ENCODE measurements at places on chromosomes 11 and 22.

- no peak for DNase-seq
These were observed 191.7 kb downstream of the TBC1D22A start for GRCh38 chr22:46953968-46954765.

DNA sequence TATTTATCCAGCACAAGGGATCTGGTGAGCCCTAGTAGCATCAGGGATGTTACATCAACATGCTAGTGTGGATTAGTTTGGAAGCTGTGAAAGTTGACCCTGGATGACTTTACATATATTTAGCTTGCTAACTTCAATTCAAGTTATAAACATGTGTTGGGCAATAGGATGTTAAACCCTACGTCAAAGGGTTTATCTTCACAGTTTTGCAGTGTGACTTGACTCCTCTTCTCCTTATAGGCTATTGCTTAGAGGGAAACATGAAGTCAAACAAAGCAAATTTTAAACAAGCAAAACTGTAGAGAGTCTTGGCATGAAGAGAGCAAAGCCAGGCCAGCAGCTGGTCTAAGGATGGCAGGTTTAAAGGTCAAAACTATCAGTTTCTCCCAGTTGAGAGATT is 11.3 kb upstream of the CTSC start:
- DNase-seq: no peak

GRCh38 chr11:60314635-60315321 is 12.3 kb upstream of the MS4A6E start:
- DNase-seq: no peak

DNA sequence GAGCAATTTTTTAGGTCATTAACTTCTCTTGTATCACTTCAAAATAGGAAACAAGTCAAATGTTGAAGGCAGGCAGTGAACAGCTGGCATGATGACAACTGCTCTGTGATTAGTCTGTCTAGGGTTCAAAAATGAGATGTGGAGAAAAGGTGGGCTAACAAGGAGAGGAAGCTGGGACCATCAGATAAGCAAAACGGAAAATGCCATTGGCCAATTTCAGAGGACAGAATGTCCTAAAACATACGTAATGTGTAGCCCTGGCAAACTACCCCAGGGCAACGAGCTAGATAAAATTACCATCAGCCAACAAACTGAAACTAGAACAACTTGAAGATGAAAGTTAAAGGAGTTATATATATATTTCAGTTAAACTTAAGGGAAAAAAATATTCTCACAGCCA is 93.2 kb downstream of the RELT start:
- DNase-seq: no peak

GRCh38 chr22:29945435-29945834 is 62.5 kb downstream of the MTMR3 start:
- no peak for DNase-seq

- DNase-seq: no peak
These were observed 98.5 kb downstream of the SPATA19 start for GRCh38 chr11:133746663-133747306.

GRCh38 chr11:14079011-14079410 is 116.5 kb downstream of the SPON1 start:
- DNase-seq: no peak

- no peak for DNase-seq
These were observed 18.1 kb downstream of the CKAP5 start for GRCh38 chr11:46827995-46828394.

- no peak for DNase-seq
These were observed 8.7 kb downstream of the MYO18B start for GRCh38 chr22:25750569-25751173.

GRCh38 chr22:25120761-25121212 is 78.9 kb upstream of the CRYBB3 start:
- no peak for DNase-seq

GRCh38 chr11:128471138-128471661 is 116.2 kb downstream of the ETS1 start:
- DNase-seq: no peak

GRCh38 chr22:38835888-38836301 is 7.9 kb downstream of the NPTXR start:
- DNase-seq: no peak

GRCh38 chr11:128291007-128291406 is 296.4 kb downstream of the ETS1 start:
- no peak for DNase-seq

GRCh38 chr22:36234919-36235318 is 4.4 kb downstream of the APOL2 start:
- DNase-seq: no peak

- DNase-seq: no peak
These were observed 10.9 kb downstream of the PDGFB start for GRCh38 chr22:39233710-39234471.

- DNase-seq: no peak
These were observed 18.4 kb upstream of the TLCD5 start for GRCh38 chr11:120306519-120307242.

GRCh38 chr11:73478737-73479347 is 102.6 kb downstream of the RELT start:
- DNase-seq: no peak

DNA sequence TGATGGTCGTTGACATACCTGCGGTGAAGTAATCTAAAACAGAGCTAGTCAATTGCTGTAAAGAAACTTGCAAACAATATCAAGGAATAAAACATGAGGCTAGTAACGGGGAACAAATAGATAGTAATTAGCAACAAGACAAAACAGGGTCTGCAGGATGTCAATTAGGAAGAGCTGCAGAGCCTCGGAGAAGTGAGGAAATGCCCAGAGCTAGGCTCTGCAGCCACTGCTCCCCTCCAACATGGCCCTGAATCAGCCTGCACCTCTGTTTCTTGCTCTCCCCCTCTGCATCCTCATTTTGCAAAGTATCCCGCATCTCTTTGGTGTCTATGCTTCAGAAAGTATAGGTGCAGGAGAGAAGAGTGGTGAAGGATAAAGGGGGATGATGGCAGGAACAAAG is 507.4 kb upstream of the FAT3 start:
- DNase-seq: no peak

DNA sequence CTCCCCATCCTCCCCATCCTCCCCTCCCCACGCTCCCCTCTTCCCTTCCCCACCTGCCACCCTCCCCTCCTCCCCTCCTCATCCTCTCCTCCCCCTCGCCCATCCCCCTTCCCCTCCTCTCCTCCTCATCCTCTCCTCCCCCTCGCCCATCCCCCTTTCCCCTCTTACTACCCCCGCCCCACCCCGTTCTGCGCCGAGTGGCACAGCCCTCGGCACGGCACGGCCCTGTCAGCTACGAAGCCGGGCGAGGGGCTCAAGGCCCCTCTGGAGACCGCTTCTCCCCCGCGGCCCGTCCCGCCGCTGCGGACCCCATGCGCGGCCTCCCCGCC is 449.9 kb downstream of the OPCML start:
- no peak for DNase-seq

DNA sequence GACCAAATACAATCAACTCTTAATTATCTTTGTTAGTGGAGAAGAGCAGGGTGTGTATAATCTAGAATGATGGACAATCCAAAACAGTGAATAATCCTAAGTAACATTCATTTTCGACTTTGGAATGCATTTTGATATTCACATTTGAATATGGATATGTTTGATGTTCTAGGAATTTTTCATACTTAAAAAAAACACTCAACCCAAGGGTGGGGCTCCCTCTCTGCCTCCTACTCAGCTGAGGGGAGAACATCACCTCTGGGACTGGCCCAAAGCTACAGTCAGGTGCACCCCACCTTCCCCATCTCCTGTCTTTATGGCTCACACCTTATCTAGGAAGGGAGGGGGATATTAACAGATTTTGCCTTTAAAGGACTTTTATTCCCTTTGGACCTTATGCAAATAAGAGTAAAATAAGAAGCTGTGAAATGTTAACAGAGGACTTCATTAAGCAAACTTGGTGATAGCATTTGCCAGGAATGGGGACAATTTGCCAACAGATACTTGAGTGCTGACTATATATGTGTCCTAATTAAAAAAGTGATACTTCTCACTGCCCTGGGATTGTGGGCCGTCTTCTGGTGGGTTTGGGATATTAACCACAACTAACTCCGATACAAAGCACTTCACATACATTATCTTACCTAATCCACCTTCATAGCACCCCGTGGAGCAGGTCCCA is 187.0 kb downstream of the ST3GAL4 start:
- no peak for DNase-seq

- DNase-seq: no peak
These were observed 1.2 kb upstream of the MPPED2 start for GRCh38 chr11:30587269-30587812.

GRCh38 chr22:21970037-21970799 is 12.4 kb downstream of the TOP3B start:
- DNase-seq: no peak

DNA sequence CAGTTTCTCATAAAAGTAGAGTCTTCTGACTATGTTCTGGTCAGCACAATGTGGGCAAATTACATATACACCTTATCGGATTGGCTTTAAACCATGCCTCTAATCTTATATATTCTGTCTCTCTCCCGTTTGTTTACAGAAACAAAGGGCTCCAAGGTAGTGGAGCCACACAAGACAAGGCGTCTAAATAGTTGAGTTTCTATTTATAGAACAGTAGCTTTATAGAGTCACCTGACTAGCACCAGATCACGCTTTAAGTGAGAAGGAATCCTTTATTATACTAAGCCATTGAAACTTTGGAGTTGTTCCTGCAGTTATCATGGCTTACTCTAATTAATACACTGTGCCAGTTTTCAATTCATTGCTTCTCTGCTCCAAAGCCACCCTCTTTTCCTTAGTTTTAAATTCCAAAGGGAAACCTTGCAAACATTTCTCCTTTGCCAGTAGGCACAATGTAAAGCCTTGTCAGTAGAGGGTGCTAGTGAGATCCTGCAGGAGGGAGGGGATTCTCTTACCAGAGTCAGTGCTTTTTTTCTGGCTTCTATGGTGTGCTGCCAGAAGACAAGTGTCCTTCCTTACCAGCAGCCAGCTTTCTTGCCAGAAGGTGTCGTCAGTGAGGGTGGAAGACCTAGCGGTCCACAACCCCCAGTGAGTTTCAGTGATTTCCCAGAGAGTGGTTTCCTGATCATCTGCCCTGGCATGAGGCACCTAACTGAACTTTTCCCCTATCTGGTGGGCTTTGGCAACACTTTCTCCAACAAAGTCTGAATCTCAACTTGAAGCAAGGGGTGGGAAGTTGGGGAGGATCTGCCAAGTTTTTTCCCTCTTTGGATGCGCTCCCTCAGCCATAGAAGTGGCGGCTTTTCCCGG is 71.7 kb downstream of the RAB38 start:
- no peak for DNase-seq

DNA sequence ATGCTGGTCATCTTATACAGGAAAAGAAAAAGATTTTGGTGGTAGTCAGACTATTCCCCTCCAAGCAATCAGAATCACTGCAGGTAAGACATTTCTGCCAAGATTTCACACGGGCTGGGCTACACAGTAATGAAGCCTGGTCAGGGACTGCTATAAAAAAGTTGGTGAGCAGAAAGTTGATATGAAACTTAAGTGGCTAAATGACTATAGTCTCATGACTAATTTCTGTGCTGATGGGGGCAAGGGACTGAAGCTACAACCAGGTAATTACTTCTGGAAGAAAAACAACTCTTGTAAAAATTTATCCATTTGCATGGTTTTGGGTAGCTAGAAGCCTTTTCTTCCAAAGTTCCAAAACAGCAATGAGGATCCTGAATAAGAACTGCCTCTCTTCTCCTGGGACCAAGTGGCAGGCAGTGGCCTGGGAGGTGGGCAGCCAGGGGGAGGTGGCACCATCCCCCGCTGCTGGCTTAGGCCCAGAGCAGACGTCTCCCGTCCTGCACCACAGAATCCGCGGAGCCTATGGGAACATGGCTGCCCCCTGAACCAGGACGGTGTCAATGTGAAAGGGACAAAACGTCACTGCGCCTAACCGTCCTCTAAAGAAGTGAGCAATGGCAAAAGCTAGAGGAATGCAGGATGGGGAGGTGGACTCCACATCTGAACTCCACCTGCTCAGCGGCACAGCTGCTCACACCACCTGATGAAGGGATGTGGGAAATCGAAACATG is 122.6 kb upstream of the LMO1 start:
- DNase-seq: no peak

- no peak for DNase-seq
These were observed 88.9 kb downstream of the KCNQ1 start for GRCh38 chr11:2533587-2534133.

DNA sequence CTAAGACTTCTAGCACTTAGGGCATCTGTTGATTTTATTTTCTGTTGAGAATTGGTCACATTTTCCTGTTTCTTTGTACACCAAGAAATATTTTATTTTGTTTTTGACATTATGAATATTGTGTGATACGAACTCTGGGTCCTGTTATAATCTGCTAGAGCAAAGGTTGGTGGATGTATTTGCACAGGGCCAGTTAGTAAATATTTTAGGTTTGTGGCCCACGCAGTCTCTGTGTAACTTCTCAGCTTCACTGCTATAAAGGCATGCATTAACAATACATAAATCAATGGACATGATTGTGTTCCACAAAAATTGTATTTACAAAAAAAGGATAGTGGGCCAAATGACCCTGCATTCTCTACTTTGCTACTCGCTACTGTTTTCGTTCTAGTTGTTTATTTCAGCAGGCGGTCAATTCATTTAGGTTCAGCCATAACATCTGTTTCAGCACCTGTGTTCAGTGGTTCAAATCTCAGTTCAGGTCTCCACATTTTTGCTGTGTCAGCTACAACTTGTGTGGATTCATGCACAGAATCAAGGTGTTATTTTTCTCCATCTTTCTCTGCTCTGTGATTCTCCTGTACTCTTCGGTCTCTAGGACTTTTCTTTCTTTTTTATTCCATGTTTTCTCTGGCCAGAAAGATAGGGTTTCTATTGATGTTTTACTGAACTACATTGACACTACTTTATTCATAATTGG is 786.2 kb downstream of the ETS1 start:
- DNase-seq: no peak

DNA sequence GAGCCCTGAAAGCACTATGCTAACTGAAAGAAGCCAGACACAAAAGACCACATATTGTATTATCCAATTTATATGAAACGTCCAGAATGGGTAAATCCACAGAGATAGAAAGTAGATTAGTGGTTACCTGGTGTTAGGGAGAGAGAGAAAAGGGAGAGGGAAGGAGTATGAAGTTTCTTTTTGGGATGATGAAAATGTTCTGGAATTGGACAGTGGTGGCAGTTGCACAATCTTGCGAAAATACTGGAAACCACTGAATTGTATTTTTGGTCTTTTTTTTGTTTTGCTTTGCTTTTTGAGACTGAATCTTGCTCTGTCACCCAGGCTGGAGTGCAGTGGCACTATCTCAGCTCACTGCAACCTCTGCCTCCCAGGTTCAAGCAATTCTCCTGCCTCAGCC is 63.5 kb downstream of the MRTFA start:
- no peak for DNase-seq

- no peak for DNase-seq
These were observed 110.2 kb upstream of the NAV2 start for GRCh38 chr11:19602406-19602805.

DNA sequence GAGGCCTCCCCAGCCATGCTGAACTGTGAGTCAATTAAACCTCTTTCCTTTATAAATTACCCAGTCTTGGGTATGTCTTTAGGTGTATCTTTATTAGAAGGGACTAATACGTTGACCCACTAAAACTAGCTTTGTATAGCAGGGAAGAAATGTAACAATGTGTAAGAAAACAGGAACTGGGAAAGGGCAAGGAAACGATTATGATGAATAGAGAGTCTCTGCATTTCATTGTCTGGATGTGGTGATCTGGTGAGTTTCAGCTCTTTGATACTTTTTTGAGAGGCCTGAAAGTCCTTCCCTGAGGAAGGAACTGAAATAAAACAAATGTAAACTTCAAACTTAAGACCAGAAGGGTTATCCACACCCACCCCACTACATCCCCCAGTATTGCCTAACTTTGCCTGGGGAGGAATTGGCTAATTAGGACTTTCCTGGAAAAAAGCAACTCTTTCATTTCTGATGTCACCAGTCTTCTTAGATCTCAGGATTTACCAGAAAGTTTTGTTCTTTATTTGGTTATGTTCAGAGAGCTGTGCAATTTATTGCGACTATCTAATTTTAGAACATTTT is 119.0 kb downstream of the LDLRAD3 start:
- DNase-seq: no peak

Data from NCI-H1436 treated with DMSO at 0.1 percent for 48 hours (cell line).